Kidney glomerular epithelial cell (primary cell): ENCODE measurements at places on chromosomes 12 and 14.

GRCh38 chr12:32116897-32117296, 10.2 kb downstream of the BICD1 start:
- DNase-seq, result peak; percentile 5

GRCh38 chr14:89399594-89400068, 17.4 kb downstream of the FOXN3 start:
- DNase-seq, result no peak

GRCh38 chr12:3994500-3994899, 121.3 kb upstream of the PARP11 start:
- DNase-seq, result no peak

GRCh38 chr12:49871263-49871561, 28.3 kb upstream of the BCDIN3D start:
- DNase-seq, result no peak

DNA sequence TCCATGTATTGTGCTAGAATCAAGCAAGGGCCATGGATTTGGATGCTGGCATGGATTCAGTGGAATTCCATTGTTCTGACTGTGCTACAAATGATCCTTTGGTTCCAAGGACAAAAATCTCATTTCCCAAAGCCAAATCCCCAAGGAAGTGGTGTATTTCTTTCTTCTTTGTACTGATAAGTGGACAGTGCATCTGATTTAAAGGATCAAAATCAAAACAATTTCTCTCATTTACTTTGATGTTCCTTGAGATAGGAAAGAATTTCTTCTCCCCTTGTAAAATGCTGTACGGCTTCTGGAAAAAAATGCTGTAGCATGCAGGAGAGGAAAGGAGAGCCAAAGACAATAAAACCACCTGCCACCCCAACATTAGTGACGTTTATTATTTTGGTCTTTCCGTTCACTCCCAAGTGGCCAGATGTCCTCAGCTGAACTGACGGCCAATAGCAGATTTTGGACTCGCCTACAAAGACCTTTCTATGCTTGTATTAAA, 185.7 kb downstream of the PRKD1 start:
- DNase-seq, result no peak

- no peak for DNase-seq
Observed at GRCh38 chr14:34507459-34507858, 32.0 kb downstream of the EAPP start.

- DNase-seq, result no peak
Observed at GRCh38 chr12:52749827-52750226, 27.3 kb downstream of the KRT76 start.

DNA sequence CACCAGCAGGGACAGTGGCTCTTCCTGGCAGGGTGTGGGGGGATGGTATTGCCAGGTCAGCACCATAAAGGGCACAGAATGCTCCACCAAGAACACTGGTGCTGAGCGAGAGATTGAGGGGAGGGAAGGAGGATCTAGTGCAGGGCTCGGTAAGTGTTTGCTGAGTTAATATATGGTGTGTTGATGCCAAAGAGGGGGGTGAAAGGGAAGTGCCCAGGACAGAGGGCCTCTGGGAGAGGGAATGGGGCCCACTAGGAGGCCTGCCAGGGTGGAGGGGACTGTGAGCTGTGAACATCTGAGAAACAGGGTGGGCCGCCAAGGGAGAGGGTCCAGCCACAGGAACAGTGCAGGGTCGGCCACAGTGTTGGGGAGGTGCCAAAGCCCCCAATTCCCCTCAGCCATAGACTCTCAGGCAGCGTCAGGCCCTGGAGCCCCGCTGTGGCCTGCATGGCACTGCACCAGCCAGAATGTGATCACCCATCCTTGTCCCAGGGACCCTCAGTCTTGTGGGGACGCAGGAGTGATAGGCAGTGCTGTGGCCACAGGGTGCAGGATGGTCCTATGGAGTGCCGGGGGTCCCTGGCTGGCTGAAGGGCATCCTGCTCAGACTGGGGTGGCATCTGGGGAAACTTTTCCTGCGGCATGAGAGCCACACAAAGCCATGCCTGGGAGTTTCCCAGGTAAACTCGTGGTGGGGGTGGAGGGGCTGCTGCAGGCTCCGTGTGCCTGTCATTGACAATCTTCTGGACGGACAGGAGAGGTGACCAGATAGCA, 11.9 kb downstream of the RIN3 start:
- no peak for DNase-seq

GRCh38 chr14:78164226-78164853, 5.8 kb upstream of the NRXN3 start:
- DNase-seq, result no peak

DNA sequence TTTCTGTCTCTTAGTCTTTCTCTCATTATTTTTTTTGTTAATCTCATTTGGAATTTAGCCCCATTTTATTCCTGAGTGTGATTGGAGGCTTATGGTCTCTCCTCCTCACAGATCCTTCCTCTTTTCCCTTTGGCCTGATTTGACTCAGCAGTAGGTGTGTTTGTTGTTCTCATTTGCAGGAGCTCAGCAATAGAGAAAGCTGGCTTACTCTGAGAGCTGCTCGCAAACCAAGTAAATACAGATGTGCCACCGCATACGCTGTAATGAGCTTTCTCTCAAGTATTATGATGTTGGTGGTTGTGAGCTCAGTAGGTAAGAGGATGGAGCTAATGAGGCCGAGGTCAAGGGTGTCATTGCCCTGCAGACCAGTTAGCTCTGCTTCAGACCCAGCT, 206.5 kb downstream of the ETV6 start:
- no peak for DNase-seq

- no peak for DNase-seq
Observed at GRCh38 chr12:45131506-45131905, 80.6 kb upstream of the DBX2 start.

- no peak for DNase-seq
Observed at GRCh38 chr12:1080520-1081223, 89.6 kb downstream of the ERC1 start.

- DNase-seq, result peak; percentile 10
Observed at GRCh38 chr14:29321646-29322045, 555.1 kb downstream of the FOXG1 start.

- DNase-seq, result no peak
Observed at GRCh38 chr12:111285200-111285599, 83.7 kb downstream of the PHETA1 start.

DNA sequence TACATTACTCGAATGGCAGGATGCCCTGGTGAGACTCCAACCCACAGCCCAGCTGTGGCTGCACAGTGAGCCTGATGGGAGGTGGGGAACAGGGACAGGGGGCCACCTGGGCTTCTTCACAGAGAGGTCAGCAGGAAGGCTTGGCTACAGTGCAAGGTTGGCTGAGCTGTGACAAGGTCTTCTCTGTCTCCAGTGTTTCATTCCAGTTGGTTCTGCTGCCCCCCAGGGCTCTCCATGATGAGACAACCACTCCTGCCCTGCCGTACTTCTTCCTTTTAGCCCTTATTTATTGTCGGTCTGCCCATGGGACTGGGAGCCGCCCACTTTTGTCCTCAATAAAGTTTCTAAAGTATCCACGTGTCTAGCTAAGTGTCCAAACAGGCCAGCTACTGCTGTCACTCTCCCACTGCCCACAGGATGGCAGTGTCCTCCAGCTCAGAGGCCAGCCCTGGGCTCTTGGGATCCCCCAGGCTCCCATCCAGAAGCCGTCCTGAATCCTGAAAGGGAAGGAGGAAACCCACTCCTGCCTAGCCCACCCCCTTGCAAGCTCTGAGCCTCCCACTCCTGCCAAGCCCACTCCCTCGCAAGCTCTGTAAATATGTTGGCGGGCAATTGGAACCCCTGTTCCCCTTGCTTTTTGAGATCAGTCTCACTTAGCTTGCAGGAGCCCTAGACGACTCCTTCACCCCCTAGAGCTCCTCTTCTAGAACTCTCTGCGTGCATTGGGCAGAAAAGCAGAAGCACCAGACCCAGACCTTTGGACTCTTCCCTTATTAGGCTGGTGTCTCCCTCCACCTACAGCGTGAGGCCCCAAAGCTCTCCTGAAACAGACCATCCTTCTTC, 5.4 kb downstream of the C1QL4 start:
- peak; percentile 52 for DNase-seq

GRCh38 chr12:89160716-89161123, 191.6 kb downstream of the DUSP6 start:
- DNase-seq, result peak; percentile 35

GRCh38 chr12:122421187-122421820, 1.2 kb downstream of the CLIP1 start:
- no peak for DNase-seq

GRCh38 chr12:34204830-34205285, 182.6 kb downstream of the ALG10 start:
- no peak for DNase-seq

DNA sequence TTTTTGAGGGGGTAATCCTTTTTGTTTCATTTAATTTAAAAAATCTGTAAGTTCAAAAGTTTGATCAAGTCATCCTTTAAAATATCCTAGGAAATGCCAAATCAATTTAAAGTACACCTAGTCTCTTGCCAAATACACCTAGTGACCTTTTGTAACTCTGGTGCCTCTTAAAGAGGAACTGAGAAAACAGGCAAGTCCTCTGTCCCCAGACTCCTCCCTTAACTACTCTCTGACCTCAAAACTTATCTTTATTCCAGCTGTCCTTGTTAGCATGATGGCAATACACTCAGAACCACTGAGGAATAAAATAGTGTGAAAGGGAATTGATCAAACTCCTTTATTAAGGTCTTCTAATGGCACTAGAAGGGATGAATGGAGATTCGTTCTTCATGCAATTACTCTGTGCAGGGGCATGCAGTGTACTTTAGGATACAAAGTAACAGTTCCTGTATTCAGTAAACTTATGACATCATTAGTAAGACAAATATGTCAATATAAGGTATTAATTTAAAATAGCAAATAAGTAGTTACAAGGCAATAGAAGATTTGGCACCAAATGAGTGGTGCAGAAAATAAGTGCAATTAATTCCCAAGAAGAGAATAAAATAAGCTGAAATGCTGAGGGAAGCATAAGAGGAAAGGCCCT, 3.3 kb downstream of the FAR2 start:
- DNase-seq, result no peak

- no peak for DNase-seq
Observed at GRCh38 chr14:71327691-71328090, 420.4 kb downstream of the PCNX1 start.

- no peak for DNase-seq
Observed at GRCh38 chr14:99887407-99887806, 94.2 kb downstream of the EML1 start.

DNA sequence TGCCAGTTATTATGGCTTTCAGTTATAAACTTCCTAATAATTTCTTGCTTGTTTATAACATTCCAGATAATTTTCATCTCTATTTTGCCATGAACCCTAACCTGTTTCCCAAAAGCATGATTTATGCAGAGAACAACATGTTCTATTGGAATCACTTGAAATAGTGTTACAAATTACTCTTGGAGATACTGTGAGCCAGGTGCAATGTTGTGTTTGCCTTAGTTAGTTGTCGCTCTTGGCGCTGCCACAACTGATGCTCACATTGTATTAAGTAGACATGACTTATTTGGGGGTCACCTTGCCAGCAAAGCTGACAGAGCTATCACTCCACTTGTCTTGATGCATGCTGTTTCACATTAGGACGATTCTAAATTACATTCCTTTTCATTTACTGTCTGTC, 49.4 kb downstream of the TSPAN8 start:
- DNase-seq, result no peak

GRCh38 chr12:42977451-42978230, 388.1 kb upstream of the PRICKLE1 start:
- no peak for DNase-seq

DNA sequence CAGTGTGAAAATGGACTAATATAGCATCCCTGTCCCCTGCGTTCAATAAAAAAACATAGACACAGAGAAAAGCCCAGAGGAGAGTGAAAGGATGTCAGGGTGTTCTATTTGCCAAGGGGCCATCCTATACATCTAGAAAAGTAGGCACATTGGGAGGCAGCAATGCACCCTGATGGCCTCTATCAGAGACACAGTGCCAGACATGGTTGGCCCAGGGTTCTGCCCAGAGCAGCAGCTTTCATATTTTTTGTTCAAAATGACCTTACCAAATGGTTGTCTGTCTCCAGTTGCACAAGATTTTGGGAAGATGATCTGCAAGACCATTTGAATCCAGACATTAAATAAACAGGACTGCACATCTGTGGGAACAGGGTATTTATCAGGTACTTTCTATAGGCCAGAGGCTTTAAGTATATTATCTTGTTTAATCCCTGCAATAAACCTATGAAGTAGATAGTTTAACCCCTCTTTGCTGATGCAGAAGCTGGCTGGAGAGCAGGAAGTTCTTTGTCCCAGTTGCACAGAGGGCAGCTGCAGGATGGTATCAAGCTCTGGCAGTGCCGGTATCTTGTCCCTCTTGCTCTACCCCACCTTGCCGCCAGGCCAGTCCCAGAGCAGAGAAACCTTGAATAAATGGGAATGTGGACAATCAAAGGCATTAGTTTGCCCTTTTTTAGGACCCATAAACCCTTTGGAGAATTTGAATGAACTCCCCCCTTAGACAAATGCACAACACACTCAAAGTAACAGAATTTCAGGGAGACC, 171.8 kb upstream of the PWP1 start:
- no peak for DNase-seq

DNA sequence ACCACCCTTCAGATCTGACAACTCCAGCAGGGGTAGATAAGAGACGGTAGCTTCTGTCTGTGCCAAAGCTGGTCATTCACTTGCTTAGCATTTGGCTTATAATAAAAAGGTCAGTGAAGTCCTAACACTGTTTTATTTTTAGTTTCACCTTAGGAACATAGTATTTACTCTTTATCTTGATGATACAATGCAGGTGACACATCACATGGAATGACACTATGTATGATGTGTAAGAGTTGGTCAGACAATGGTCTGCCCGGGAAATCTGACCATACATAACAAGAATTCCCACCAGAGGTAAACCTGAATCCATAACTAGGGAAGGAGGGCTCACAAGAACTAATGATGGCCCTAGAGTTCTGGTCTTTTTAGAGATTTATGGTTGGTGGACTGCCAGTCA, 66.6 kb downstream of the IFNG start:
- no peak for DNase-seq

GRCh38 chr14:92514844-92515514, 1.4 kb downstream of the RIN3 start:
- no peak for DNase-seq

GRCh38 chr14:105021656-105022275, 883 bp upstream of the CDCA4 start:
- peak; percentile 61 for DNase-seq

DNA sequence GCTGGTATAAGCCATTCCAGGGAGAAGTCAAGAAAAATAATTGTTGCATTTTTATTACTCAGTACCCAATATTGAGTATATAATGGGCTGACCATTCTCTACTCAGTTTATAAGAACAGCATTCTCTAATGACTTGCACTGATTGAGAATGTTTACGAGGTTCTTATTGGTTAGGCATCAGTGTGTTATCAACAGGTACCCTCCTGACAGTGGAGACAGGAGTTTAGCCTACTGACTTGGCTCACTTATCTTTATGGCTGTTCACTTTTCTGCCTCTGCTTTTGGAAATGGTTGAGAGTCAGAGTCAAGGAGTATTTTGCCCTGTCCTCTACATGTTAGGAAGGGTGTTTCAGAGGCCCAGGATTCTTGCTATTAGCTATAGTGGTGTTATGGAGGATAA, 228.0 kb upstream of the RGS6 start:
- DNase-seq, result no peak

GRCh38 chr12:80778005-80778541, 61.4 kb downstream of the MYF5 start:
- DNase-seq, result peak; percentile 88

- no peak for DNase-seq
Observed at GRCh38 chr14:51999084-51999483, 9.7 kb downstream of the RTRAF start.
